ENCODE measurements at places on chromosomes 5 and 9.

DNA sequence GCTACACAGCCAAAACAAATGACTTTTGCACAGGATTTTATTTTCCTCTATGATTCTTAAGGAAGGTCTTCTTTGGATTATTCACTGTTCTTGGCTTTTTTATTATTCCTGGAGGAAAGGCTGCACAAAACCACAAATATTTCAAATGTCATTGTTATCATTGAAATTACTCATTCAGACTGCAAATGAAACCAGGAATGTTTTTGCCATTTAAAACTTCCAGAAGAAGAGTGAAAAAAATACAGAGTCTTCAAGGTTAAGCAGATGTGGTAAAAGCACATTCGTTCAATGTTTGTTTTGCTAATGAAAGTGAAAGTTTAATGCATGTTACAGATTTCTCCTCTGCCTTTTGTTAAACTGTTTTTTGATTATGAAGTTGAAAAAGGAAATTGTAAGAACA, 238.2 kb downstream of the TLE4 start:
- no peak for DNase-seq

DNA sequence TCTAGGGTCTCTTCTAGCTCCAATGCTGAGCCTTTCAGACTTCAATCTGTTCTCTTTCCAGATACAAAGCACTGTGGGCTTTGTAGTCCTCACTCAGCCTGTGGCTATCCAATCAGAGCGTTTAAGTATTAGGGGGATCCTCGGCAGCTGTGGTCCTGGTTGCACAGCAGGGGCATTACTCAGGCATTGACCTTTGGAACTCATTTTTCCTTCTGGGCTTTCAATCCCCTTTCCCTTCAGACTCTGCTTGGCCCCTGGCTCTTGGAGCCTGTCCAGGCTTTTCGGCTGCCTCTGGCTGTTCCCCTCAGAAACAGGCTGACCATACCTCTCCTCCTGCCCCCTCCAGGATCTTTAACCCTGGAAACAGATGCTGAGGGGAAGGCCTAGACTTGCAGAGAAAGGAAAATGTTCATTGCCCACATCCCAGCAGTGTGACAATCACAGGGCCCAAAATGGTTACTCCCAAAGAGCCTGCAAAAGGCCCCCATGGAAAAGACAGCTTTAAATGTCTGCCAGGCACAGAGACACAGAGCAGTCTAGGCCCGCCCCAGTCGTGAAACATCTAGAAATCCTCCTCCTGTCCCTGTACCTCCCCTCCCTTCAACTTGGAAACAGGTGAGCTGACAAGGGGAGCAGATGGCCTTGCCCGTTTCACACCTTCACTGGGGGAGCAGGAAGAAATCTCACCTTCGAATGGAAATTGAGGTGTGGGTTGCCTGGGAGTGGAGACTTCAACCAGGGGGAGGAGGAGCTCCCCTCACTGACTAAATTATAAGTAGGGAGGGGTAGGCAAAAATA, 13.7 kb downstream of the C1QTNF2 start:
- no peak for DNase-seq

DNA sequence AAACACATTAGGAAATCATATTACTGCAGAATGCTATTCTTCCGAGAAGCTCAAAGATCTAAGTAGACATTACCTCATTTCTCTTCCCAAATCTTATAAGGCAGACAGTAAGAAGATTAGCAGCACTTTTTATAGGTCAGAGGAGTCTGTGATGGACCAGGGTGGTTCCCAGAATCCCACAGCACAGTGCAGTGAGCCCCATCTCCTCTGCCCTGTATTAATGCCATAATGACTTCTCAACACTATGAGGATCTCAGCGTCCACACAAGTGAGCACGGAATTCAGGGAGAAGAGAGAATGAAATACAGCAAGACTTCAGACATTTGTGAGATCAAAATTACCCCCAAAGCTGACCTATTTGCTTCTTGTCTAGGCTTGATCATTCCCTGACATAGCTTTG, 49.9 kb downstream of the PRUNE2 start:
- no peak for DNase-seq

GRCh38 chr5:132435447-132435846, 55.1 kb downstream of the IRF1 start:
- no peak for DNase-seq

DNA sequence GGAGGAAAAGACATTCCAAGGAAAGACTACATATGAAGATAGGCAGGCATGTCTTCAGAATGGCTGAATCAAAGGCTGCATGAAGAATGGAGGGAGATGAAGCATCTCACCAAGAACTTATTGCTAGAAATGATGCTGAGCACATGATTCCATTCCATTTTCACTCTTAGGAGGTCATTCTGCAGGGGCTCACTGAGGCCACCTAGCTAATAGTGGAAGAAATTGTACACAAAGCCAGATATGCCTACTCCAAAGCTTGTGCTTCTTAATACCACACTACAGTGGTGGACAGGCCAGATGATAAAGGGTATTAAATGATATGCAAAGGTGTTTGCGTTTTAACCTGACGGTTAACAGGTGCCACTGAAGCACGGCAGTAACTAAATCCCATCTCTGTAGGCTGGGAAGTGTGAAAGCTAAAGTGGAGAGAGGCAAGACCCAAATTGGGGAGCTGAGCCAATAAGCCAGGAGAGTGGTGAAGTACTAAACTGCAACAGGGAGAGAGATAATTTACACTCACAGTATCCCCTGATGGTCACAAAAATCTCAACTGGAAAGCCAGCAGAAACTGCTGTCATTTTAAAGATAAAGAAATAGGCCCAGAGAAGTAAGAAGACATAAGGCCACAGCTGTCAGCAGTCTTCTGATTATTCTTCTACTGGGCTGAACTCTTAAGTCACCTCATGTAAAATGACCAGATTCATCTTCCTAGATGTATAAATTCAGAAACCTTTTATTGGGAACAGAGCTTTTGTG, 14.6 kb downstream of the NDUFA8 start:
- DNase-seq: no peak

DNA sequence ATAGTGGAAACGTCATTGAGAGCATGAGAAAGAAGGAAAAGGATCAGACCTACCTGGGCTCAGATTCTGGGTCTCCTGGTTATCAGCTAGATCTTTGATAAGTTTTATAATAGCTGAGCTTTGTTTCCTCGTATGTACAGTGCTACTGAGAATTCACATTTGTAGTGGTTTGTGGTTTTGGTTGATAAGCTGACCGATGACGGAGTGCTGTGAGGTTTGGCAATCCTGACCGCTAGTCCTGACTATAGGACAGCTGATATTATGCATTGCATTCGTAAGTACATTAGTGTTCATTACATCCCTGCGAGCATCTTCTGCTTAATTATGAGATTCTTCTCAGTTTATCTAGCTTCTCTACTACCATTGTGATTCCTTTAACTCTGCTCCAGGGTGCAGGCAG, 190.7 kb upstream of the SLC27A6 start:
- no peak for DNase-seq

DNA sequence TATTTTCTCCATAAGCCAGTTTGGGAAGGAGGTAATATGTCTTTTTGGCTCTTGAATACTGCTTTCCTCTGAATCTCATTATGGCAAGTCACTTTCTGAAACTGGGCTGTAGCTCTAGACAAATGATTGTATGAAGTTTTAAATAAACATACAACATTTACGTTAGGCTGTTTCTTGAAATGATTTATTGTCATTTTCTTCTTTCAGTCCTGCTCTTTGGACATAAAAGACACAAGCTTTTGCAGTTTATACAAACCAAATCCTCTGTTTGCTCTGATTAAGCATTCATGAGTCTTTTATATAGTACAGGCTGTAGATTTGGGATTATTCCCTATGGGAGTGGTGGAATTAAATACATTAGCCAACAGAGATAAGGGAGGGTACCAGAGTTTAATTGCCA, 139.7 kb downstream of the CEP120 start:
- no peak for DNase-seq

DNA sequence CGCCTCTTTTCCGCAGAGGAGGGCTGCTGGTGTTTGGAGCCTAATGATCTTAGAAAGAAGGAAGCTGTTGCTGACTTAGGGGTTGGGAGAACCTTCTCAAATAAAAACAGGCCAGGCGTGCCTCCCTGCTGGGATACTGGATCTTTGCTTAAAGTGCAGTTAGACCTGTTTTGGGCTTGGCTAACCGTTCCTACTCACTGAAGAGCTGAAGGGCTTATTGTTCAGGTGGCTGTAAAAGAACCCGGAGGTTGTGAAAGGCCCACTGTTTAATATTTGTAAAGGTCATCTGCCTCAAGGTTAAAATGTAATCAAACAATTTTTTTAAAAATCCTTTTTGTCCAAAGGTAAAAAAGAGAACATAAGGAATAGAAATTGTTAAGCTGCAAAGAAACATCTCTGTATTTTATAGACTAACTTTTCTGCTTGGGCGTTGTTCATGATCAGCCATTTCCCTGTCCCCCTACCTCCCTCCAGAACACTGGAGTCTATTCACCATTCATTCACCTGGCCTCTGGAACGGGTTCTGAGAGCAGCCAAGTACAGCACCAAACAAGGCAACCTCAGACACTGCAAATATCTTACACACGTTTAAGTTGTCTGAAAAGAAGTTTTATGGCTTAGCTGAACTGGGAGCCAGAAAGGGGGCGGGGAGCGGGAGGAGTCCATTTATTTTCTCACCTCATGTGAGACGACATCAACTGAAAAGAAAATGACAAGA, 18.6 kb upstream of the MTMR12 start:
- DNase-seq: no peak

- DNase-seq: no peak
Measured at GRCh38 chr9:112295174-112295573, 38.2 kb downstream of the PTBP3 start.

GRCh38 chr5:80275347-80275746, 19.5 kb upstream of the SERINC5 start:
- DNase-seq: no peak

- no peak for DNase-seq
Measured at GRCh38 chr5:149135536-149136201, 5.6 kb upstream of the ABLIM3 start.

DNA sequence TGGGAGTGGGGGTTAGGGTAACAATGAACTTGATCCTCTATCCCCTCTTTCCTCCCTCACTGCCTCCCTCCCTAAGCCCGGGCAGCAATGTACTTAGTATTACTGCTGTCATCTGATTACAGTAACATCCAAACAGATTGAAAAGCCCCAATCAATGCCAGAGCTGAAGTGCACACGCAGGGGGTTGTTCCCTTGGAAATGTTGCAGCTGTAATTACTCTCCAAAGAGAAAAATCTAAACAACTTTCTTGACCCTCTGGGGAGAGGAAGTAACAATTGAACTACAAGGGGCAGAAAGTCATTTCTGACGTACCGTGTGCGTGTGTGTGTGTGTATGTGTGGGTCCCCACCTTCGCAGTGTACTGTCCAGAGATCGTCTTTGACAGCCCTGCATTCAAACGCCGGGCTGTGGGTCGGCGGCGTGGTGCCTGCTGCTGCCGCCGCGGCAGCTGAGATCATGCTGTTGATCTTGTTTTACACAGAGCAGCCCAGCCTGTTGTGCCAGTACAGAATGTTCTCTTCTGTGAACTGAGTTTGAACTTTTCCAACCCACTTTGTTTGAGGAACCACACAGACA, 66.0 kb upstream of the KLF9 start:
- DNase-seq: no peak

DNA sequence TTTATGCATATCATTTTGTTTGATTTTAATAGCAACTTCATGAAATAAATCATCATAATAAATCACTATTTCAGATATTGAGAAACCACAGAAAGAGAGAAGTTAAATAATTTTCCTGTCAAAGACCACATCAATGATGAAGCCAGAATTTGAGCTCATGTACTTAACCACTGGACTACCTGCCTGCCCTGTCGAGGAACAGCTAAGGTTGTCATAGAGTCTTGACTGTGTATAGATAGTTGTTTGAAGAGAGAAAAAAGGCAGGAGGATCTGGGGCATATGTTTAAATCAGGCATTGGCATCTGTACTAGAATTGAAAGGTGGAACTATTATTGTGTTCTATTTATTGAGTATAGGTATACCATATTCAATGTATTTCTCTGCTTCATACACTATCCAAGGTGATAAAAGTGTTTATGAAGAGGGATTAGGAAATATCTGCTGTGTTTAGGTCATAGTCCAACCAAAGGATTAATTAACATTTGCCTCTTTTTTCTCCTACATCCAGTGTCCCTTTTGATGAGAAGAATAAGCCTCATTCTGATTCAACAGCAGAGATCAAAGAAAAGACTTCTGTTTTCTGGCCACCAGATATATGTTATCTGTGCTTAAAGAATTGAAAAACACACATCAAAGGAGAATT, 37.3 kb upstream of the CDKN2B start:
- no peak for DNase-seq

GRCh38 chr5:96714450-96714849, 52.3 kb downstream of the CAST start:
- DNase-seq: no peak

DNA sequence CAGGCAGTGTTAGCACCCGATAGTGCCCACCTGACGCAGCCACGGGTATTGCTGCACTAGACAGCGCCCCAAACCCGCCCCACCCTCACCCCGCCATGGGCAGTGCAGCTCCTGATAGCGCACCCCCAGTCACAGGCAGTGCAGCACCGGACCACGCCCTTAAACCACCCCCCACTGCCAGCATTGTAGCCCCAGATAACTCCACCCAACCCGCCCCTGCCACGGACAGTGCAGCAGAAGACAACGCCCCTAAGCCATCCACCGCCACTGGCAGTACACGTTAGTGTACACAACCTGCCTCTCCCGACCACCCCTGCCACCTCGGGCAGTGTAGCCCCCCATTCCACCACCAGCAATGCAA, 825 bp upstream of the PCAT7 start:
- no peak for DNase-seq

GRCh38 chr9:13414349-13414748, 134.9 kb upstream of the MPDZ start:
- no peak for DNase-seq
